ENCODE measurements at places on chromosomes 13 and 19.

DNA sequence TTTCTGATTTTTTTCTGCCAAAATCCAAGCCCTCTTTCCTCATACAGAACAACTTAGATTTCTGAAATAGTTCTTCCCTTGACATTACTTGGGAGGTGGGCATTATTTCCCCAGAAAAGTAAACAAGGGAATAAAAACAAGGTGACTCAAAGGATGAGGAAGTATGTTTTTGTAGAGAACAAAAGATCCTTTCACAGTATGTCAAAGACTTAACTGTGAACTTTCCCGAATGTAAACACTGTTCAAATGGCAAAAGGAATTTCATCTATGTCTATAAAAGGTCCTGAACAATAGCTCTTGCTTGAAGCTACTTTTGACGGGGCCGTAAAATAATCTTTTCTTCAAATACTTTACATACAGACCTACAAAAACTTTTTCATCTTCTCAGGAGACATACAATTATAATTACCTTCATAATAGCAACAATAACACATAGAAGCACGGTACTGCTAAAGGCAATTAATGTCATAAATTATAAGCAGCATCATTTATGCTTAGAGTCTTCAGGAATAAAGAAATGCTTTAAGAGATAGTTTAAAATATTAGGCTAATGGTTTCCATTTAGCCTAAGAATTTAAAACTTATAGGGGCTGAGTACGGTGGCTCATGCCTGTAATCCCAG lies 191.1 kb downstream of the RGCC start:
- peak; percentile 33 for DNase-seq

DNA sequence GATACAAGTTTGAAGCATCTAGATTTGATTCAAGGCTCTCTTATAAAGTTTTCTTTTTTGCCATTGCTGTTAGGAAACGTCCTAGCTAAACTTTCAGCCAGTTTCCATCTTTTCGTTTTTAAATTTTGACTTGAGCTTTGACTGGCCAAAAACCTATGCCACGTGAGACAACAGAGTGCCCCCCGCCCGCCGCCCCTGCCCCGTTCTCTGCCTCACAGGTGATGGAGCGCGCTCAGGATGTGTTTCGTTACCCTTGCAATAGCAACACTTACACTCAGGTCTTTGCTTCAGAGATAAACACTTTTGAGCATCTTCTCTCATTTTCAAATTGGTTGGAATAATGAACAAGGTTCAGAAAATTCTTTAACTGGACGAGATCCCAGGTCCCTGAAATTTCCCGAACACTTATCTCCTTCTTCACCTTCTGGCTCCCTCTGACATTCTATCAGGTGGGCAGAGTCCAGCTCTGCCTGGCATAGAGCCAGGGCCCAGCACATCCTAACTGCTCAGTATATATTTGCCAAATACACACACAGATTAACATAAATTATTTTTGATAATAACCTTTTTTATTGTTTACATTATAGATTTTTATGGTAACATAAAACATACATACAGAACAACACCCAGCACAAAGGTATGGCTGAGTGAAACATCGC lies 301.1 kb downstream of the IRS2 start:
- no peak for DNase-seq

DNA sequence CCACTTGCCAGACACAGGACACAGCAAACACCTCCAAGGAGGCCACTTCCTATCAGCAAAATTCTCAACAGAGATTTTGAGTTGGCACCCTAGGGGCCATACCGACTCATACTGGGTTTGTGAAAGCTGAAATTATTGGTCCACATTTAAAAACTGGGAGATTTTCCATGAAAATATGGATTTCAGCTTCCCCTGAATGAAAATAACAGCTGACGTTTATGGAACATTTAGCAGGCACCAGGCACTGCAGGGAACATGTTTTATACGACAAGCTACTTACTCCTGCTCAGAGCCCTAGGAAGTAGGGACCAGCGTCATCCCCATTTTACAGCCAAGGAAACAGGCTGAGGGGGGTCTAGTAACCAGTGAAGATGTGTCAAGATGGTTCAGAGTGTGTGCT lies 169.3 kb downstream of the IER2 start:
- DNase-seq = no peak

- DNase-seq = no peak
These were observed 7.7 kb downstream of the REXO1 start for GRCh38 chr19:1840541-1841115.

DNA sequence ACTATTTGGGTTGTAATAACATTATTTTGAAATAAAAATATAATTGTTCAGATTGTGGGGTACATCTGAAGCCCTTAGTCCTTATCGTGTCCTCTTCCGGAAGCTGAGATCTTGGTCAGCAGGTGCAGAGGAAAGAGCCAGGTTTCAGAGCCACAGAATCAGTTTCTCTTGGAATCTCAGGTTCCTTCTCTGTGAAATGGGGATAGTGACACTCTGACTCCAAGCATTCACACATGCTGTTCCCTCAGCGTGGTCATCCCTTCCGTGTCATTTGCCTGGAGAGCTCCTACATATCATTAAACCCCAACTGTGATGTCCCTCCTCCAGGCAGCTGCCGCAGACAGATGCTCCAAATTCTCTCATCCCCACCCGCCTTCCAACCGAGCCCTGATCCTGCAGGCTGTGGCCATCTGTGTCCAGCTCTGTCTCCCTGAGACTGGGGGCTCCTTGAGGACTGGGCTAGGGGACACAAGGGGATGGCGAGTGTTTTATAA lies 59.8 kb downstream of the AP1M1 start:
- DNase-seq = no peak

DNA sequence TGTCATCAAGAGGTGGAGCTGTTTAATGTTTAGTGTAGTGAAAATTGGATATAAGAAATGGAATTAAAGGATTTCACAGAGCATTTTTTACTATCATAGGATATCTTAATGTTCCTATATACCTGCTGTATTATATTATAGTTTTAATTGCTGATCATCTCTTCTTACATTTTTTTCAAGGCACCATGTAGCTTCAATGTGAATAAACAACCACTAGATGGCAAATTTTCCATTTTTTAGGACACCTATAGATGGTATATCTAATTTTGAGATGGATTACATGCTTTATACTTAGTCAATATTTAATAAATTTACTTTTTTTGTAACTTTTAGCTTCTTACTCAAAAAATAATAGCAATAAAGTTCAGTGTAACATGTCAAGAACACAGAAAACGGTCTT lies 9.0 kb upstream of the ATXN8OS start:
- no peak for DNase-seq

GRCh38 chr13:94009701-94010100 lies 469.8 kb downstream of the DCT start:
- no peak for DNase-seq

GRCh38 chr19:933553-933882 lies 7.7 kb downstream of the ARID3A start:
- DNase-seq = no peak

GRCh38 chr13:41492432-41493260 lies 35.3 kb downstream of the RGCC start:
- DNase-seq = no peak

DNA sequence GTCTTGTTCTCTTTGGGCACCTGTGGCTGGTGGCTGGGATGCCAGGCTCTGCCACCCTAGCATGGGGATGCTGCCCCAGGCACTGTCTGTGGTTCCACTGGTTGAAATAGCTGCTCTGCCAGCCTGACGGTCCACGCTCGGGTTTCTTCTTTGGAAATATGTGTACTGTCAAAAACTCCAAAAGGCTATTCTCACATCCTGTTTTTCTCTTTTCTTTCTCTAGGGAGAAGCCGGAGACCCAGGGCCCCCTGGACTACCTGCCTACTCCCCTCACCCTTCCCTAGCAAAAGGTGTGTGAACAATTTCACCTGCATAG lies 115.0 kb downstream of the RAB20 start:
- no peak for DNase-seq

DNA sequence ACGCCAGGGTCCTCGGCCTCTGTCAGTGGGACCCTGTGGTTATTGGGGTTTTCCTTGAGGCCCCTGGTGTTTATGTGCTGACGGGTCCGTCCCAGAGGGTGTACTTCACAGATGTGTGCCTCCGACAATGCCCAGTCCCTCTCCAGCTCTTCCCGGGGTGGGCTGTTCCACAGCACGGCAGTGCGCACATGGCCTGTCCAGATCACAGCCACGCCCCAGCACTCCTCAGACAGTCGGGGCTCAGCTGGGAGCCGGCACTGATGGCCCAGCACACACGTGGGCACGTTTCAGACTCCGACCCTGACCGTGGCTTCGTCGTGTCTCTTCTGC lies 16.9 kb upstream of the F7 start:
- no peak for DNase-seq

- no peak for DNase-seq
These were observed 191.6 kb downstream of the EFNB2 start for GRCh38 chr13:106343836-106344235.

GRCh38 chr13:79786176-79786575 lies 305.2 kb downstream of the NDFIP2 start:
- no peak for DNase-seq

DNA sequence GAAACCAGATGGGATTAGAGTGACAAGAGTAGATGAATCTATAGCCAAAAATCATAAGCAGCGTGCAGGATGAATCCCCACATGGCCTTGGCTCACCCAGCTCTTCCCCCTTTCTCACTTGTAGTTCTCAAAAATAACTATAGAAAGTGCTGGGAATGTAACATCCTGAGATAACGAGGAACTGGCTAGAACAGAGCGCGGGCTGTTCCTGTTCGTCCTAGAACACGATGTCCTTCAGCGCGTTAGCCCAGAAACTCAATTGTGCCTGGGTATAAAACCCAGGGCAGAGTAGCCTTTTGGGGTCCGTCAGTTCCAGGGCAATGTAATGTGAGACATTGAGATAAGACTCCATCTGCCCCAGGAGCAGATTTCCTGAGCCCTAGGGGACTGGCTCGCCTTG lies 326.2 kb downstream of the TSHZ3 start:
- DNase-seq = no peak

DNA sequence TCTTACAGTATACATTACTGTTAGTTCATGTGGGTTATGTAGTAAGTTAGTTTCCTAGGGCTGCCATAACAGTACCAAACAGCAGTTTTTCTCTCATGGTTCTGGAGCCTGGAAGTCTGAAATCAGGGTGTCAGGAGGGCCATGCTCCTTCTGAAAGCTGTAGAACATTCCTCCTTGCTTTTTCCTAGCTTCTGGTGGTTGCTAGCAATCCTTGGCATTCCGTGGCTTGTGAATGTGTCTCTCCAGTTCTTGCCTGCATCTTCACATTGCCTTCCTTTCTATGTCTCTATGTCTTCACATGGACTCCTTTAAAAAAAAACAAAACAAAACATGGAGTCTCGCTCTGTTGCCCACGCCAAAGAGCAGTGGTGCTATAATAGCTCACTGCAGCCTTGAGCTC lies 95.4 kb downstream of the WDFY2 start:
- DNase-seq = no peak

- DNase-seq = no peak
These were observed 23.9 kb downstream of the POP4 start for GRCh38 chr19:29629836-29630534.

DNA sequence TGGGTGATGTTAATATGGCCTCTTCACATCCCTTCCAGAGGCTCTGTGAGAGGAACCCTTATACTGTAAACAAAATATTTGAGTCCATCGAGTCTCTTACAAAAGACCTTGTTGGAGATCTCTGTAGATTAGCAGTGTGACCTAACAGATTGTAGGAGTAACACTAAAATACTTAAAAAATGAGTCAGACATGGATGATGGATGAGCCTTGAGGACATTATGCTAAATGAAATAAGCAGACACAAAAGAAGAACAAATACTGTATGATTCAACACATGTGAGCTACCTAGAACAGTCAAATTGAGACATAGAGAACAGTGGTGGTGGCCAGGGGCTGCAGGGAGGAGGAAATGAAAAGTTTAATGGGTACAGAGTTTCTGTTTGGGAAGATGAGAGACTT lies 152.2 kb upstream of the UBL3 start:
- DNase-seq = peak; percentile 73

GRCh38 chr13:107459430-107459829 lies 755.9 kb downstream of the LIG4 start:
- no peak for DNase-seq

- DNase-seq = no peak
These were observed 10.5 kb downstream of the NECTIN2 start for GRCh38 chr19:44856421-44857083.

GRCh38 chr13:45695198-45695730 lies 6.9 kb upstream of the CBY2 start:
- DNase-seq = no peak

DNA sequence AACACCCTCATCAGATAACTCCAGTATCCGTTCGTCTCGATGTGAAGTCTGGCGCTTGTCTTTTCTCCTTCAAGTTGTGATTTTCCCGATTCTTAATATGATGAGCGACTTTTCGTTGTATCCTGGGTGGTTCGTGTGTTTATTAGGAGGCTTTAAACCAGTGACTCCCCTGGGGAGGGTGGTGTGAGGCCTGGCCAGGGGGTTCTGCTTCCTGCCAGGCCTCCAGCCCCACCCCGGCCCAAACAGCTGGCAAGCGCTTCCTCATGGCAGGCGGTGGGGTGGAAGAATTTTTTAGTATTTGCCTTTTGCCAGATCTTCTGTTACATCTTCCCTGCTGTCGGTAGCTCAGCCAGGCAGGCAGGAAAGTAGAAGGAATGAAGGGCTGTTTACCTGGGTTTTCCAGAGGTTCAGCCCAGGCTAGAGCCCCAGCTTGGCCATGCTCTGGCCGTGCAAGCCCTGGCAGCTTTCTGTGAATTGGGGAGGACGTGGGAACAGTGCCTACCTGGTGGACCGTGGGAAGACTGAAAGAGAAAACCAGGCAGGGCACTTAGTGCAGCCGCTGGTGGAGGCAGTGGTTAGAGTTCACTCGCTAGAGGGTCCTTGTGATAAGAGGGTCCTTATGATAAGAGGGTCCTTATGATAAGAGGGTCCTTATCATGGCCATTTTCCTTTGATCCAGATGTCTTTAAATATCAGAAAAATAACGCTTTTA lies 37.7 kb upstream of the DCUN1D2 start:
- DNase-seq = no peak

- DNase-seq = no peak
These were observed 167.5 kb upstream of the UBL3 start for GRCh38 chr13:30017880-30018279.

- DNase-seq = no peak
These were observed 84.1 kb upstream of the FRY start for GRCh38 chr13:31947506-31947905.

- no peak for DNase-seq
These were observed 11.3 kb upstream of the ZBTB7A start for GRCh38 chr19:4077800-4078684.

DNA sequence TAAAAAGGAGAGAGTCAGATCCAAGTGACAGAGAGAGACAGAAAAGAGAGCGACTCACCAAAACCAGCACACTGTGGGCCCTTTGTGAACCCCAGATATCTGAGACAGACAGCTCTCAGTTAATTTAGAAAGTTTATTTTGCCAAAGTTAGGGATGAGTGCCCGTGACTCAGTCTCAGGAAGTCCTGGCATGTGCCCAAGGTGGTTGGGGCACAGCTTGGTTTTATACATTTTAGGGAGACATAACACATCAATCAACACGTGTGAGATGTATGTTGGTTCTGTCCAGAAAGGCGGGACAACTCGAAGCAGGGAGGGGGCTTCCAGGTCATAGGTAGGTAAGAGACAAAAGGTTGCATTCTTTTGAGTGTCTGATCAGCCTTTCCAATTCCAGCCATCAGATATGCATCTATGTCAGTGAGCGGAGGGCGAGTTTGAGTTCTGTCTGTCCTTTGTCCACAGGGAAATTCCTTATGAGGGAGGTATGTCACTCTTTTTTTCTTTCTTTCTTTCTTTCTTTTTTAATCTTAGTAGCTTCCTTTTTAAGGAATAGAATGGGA lies 37.2 kb upstream of the ATP11A start:
- peak; percentile 22 for DNase-seq

- no peak for DNase-seq
These were observed 113.0 kb downstream of the KL start for GRCh38 chr13:33129094-33129832.
